AG09309 (cell line): ENCODE measurements at places on chromosomes 16 and 17.
A peak's percentile ranks its signal among the peaks of the same experiment; 100 is the strongest.

DNA sequence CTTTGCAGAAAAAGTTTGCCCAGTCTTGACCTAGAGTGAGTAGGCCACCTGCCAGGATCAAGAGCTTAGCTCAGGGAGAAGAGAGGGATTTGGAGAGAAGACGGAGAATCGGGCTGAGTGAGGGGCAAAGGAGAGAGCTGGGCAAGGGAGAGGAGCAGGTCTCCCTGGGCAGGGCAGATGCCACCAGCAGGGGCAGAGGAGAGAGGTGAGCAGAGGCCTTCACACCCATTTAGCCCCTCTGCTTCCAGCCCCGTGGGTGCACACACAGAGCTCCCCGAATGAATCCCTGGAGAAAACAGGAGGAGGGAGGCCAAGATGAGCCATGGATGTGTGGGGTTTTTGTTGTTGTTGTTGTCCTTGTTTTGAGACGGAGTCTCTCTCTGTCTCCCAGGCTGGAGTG lies 29.2 kb downstream of the TBX4 start:
- DNase-seq, result no peak

- no peak for DNase-seq
Measured at GRCh38 chr17:4520060-4520893, 21.6 kb downstream of the SPNS2 start.

DNA sequence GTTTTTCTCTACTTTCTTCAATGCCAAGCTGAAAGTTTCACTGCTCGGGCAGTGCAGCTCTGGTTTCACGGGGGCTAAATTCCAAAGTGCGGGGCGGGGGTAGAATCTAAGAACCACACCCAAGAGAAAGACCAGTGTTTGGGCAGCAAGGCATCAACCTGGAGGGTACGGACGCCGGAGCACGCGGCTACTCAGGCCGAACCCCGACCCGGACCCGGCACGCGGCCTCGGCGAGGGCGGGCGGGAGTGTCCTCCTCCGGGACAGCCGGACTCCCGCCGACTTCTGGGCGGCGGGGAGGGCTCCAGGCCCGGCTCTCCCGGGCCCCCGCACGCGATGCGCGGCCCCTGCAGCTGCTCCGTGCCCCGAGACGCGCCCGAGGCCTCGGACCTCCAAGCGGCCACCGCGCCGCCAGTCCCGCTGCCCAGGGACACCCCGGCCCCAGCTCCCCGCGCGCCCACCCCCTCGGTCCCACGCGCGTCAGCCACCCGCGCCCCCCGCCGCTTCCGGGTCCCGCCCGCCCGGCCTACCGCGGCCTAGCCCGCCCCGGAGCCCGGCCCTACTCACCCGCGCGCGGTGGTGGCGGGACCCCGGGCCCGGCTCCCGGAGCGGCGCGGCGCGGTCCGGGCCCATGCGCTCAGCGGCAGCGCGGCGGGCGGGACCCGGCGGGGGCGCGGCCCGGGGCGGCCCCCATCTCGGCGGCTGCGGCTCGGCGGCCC lies 561 bp downstream of the AXIN1 start:
- DNase-seq, result no peak

- peak; percentile 81 for DNase-seq
Measured at GRCh38 chr16:85514598-85515318, 98.4 kb upstream of the GSE1 start.

DNA sequence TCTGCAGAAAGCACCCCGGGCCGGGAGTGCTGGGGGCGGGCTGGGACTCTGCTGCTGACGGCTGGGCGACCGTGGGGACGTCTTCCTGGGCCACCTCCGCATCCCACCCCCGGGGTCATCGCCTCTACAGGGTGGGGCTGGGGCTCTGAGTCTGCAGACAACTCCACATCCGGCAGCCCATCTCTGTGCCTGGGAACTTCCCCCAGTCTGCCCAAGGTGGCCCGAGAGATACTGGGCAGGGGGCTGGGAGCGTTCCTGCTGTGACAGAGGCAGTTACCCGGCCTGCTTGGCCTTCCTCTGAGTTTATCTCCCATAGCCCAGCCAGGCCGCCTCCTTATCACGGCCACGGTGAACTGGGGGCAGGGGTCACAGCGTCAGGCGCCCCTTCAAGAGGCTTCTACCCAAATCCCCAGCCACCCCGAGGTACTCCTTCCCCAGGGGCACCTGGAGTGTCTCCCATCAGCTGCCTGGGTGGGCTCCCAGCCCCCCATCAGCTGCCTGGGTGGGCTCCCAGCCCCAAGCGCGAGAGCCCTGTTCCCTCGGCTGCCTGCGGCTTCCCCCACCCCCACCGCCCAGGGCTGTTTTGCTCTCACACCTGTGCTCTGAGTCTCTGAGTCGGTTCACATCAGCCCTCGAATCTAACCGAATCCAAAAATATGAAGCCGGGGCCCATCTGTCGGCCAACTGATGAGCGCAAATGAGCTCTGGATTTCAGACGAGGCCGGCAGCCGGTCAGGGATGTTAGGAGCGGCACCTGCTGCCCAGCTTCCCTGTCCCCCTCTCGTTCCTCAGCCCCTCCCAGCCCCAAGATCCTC lies 15.6 kb upstream of the CBFA2T3 start:
- DNase-seq, result no peak

GRCh38 chr16:11682655-11683096 lies 14.4 kb downstream of the SNN start:
- DNase-seq, result peak; percentile 76

DNA sequence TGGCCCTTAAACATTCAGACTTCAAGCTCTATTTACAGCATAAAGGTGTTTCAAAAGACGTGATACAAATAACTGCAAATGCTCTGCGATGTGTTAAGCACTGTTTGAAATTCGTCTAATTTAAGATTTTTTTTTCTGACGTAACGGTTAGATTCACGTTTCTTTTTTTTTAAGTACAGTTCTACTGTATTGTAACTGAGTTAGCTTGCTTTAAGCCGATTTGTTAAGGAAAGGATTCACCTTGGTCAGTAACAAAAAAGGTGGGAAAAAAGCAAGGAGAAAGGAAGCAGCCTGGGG lies 681 bp upstream of the MAPT start:
- DNase-seq, result no peak

DNA sequence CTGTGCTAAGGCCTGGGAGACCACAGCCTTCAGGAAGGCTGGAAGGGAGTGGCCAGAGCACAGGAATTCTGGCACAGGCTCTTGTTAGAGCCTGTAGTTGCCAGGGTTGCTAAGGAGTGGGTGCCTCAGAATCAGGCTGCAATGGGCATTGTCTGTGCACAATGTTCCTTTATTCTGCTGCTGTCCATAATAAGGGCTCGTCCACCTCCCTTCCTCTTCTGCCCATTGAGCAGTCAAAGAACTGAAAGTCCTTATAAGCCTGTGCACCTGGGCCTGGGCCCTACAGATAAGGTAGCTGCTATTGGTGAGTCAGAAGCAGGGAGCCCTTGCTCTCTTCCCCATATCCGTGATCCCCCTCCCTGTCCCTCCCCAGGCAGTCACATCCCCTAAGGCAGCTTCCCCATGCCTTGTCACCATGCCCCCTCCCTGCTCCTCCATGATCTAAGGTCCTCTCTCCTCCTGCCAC lies 5.4 kb upstream of the CNGB1 start:
- no peak for DNase-seq

DNA sequence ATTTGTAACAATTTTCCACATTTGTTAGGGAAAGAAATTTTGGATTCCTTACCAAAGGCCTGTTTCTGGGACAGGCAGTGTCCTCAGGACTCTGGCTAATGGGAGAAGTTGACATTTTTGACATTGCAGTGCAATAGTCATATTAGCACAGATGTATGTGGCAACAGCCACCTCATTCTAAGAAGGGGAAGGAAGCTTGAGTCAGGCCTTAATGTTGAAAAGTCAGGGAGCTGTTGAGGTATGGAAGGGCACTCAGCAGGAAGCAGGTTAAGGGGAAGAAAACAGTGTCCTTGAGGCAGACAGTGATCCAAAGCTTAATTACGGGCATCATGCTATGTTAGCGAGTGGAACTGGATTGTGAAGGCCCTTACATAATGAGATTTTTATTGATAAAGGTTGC lies 20.9 kb downstream of the AKTIP start:
- DNase-seq, result no peak

- DNase-seq, result no peak
Measured at GRCh38 chr17:61575352-61575975, 15.6 kb downstream of the NACA2 start.

GRCh38 chr17:35947156-35947585 lies 3.7 kb upstream of the LYZL6 start:
- DNase-seq, result no peak

- no peak for DNase-seq
Measured at GRCh38 chr17:37447641-37448040, 41.0 kb downstream of the TADA2A start.

DNA sequence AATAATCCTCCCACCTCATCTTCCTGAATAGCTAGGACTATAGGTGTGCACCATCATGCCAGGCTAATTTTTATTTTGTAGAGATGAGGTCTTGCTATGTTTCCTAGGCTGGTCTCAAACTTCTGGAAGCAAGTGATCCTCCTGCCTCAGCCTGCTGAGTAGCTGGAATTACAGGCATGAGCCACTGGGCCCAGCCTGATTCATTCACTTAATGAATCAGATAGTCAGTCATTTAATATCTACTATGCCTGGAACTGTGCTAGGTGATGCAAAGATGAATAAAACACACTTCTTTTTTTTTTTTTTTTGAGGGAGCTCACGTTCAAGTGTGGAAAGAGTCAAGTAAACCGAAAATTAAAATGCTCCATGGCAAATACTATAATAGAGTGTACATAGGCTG lies 39.4 kb downstream of the EFCAB13 start:
- no peak for DNase-seq

GRCh38 chr17:1470071-1470754 lies 14.2 kb upstream of the CRK start:
- no peak for DNase-seq

- no peak for DNase-seq
Measured at GRCh38 chr17:4504188-4504587, 5.5 kb downstream of the SPNS2 start.

- DNase-seq, result no peak
Measured at GRCh38 chr17:19650826-19651225, 2.3 kb downstream of the ALDH3A2 start.

DNA sequence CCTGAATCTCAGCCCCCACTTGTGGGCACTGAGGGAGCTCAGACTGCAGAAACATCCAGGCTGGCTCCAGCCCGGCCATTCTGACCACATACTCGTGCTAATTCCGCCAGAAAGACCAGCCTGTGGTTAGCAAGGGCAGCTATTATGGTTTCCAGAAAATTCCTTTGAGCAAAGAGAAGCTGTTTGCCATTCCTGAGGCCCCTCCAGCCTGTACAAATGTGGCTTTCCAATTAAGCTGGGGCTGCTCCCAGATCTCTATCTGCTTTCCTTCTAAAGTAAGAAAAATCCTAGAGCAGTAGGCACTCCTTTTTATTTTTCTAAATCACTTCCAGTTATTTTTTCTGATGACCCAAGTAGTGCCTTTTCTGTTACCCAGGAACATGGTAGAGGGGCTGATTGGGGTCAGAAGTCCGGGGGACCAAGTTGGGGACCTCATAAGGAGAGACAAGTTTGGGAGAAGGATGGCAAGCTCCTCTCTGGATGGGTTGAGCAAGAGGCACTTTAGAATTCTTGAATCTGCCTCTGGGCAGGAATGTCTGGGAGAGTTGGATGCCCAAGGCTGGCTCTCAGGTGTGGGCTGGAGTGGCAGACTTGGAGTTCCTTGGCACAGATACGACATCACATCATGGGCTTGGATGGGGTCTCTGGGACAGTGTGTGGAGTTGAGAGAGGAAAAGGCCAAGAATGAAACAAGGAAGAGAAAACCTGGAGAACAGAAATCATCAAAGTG lies 83.3 kb upstream of the TNRC6C start:
- DNase-seq, result peak; percentile 81

DNA sequence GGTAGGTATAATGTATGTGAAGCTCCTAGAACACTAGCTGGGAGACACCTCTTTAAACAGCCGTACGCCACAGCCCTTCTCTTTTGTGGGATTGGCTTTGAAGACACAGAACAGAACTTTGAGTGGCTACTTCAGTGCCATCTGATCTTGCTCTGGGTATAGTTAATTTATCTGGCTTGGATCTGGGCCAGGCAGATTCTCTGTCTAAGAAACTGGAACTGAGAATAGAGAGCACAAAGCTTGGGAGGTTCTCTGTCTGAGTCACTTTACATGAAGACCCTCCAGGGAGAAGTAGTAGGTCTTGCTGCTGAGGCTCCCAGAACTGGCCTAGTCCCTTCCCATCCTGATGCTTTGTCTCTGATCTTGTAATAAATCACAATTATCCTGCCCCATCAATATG lies 721.0 kb upstream of the KIF2B start:
- DNase-seq, result no peak

DNA sequence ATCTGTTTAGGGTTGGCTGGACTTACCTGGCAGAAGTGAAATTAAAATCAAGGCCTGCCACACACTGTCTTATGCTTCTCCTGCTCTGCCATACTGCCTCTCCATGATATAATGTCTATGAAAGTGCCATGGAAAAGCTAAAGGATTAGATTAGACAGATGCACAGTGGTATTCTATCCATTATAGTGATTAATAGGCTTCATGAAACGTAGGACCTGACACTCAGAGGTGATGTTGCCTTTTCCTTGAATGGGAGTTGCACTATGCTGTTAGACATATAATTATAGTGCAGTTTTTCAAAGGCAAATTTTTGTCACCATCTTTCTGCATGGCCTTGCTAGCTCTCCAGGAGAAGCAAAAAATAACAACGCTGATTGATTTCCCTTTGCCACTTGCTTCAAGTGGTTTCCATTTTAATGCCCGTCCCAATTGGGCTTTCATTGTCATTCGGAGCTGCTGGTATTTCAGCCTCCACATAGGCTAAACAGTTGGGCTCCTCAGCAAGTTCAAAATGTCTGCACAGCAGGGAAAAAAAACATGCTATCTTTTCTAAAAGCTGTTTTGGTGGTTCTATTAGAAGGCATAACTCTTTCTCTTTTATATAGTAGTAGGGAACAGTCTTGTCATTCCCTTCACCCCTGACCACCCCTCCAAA lies 502.8 kb upstream of the GOT2 start:
- DNase-seq, result no peak

DNA sequence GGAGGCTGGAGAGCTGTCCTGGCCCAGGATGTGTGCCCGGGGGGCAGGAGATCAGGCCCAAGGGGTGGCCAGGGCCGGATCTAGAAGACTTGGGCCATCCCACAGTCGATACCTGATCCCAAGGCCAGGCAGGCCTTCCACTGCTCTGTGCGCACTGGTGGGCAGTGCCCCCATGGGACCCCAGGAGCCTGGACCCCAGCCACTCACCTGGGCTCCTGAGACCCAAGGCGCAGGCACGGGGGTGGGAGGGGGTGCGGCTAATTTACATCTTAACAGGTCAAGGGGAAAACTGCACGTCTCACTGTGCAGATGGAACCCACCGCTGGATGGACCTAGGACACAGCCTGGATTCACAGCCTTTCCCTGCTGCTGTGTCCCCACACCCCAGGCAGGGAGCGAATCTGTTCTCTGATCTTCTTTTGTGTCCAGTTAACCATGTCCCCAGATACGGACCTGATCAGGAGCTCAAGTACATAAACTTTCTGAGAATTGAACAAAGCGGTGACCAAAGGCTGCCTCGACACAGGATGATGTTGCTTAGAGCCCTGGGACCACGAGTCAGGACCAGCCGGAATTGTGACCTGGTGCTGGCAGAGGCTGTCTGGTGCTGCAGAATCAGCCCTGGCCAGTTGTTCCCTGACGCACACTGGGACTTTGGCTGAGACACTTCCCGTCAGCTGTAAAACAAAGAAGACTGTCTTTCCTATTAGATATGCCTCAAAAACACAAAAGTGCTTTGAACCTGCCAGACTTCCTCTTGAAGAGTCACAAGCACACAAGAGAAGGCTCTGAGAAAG lies 60.6 kb downstream of the TNFRSF13B start:
- DNase-seq, result no peak
